ENCODE measurements at places on chromosomes 11 and 22. TPM values are rescaled to one million over a fixed set of nuclear protein-coding genes. Genes with fewer than 3 reads are reported as not detected.
A peak's percentile ranks its signal among the peaks of the same experiment; 100 is the strongest.

DNA sequence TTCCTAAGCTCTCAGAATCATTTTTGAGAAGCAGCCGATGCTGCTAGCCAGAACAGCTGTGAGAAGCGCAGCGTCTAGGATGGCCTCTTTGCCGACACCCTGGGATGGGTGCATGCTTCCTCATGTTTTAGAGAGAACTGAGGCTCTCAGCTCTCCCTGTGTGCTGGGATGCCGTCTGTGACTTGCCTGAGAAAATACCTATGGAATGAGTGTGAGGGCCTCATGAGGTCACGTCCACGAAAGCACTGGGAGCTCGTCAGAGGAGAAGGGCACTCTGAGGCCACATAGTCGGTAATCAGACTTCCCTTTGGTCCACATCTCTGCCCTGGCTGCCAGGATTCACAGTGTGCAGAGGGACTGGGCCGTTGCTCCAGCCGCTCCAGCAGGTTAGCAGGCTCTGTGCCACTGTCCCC is 54.7 kb downstream of the MICAL3 start:
- DNase-seq = peak; percentile 81

ELMOD1 gene
- total RNA-seq = 0.10 TPM

GRCh38 chr11:9874466-9874865 is 210.6 kb downstream of the SWAP70 start:
- DNase-seq = no peak

GRCh38 chr11:89321401-89321800 is 143.7 kb downstream of the TYR start:
- peak; percentile 15 for DNase-seq

- DNase-seq = peak; percentile 4
These were observed 13.7 kb downstream of the NFRKB start for GRCh38 chr11:129881570-129882170.

DNA sequence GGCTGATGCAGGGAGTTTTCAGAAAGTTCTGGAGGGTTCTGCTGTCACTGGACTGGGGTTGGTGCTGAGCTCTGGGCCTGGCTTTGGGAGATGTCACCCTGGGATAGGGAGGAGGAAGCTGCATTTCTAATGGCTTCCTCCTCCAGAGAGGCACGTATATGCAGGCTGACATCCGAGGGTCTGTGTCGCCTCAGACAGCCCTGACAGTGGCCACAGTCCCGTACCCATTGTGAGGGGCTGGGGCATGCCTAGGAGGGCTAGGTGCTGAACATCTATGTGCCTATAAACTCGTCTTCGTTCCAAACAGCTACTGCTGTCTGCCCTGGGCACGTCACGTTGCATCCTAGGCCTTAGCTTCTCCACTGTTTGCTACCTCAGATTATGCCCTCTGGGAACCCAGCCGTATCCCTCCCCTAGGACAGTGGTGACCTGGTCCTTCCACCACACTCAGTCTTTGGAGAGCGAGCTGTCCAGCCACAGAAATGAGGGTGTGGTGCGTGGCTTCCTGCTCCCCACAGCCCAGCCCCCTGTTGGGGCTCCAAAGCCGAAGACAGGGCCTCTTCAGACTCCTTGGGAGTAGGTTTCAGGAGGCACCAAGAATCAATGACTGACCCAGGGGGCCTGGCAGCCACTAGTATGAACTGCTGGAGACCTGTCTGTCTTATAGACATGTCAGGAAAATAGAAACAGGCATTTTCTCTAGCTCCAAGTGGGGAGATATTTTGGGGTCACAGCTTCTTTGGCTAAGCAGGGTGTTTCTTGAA is 26.4 kb downstream of the ADAMTS15 start:
- no peak for DNase-seq

PACSIN3 gene
- 29.8 TPM for total RNA-seq

DNA sequence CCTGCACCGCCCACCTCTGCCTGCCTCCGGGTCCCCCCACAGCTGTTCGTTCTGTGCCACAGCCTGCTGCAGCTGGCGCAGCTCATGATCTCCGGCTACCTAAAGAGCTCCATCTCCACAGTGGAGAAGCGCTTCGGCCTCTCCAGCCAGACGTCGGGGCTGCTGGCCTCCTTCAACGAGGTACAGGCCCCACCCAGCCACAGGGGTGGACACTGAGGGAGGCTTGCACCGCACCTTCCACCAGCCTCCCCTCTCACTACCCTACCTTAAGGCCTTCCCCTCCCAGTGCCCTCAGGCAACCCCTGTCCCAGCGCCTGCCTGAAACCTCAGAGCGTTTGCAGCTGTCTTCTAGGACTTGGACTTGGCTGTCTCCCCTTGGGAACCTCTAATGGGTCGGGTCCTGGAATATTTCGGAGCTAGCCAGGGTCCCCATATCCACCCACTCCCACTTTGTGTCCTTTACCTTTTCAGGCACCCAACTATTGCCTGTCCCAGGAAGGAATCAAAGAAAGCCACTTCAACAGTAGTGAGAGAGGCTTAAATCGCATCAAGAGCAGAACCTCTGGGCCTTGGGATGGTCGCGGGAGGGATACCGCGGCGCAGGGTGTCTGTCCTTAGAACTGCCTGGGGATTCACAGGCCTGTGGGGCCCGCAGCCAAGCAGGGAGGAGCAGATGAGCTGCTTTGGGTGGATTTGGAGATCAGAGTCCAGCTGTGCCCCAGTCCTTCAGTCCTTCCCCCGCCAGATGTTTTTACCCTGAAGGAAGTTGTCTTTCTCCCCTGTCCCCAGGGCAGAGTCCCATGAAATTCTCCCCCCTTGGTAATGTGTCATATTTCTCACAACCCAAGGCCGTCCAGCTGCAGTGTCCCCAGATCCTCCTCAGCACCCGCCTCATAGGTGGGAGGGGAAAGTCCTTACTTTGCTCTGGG is 13.3 kb downstream of the SLCO2B1 start:
- DNase-seq = no peak

OR10A2 gene
- not detected for total RNA-seq

DNA sequence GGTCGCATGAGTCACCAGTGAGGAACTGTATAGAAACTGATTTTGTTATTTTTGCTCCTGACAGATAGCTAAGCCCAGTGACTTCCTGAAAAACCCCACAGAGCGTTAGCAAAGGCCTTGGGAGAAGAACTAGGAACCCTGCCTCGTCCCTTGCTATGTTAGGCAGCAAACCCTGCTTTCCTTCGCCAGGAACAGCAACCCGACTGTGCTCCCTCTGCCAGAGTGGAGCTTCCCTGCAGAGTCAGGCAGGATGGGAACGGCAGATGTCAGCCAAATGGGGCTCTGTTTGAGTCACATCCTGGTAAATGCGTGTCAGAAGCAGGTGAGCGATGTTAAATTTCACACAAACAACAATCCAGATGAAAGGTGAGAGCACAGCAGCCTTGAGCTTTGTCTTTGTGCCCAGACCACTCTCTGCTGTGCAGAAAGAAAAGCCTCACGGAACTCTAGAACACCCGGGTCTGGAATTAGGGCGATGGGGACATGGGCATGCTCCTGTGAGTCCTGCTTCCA is 186.6 kb downstream of the ADAMTS15 start:
- peak; percentile 65 for DNase-seq

- DNase-seq = no peak
These were observed 117.5 kb downstream of the FEZ1 start for GRCh38 chr11:125378571-125378970.

- DNase-seq = no peak
These were observed 4.9 kb downstream of the PNPLA3 start for GRCh38 chr22:43928468-43928867.

RCOR2 gene
- 0.35 TPM for total RNA-seq

DNA sequence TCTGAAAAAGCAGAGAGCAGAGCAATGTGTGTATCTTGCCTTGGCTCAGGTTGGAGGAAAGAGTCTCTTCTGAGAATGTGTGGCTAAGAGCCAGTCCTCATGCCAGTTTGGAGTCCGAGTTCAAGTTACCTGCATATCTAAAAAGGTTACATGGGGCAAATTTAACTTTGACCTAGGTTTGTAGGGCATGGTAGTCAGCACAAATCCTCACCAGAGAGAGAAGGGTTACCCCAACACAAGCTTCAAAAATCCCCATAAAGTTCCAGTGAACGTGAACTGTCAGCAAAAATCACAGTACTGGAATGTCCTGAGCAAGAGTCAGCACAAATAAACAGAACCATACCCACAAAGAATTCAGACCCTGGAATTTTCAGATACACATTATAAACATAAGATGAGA is 13.8 kb downstream of the SDHD start:
- no peak for DNase-seq

- peak; percentile 88 for DNase-seq
These were observed 61.0 kb downstream of the TNRC6B start for GRCh38 chr22:40238425-40239344.

DNA sequence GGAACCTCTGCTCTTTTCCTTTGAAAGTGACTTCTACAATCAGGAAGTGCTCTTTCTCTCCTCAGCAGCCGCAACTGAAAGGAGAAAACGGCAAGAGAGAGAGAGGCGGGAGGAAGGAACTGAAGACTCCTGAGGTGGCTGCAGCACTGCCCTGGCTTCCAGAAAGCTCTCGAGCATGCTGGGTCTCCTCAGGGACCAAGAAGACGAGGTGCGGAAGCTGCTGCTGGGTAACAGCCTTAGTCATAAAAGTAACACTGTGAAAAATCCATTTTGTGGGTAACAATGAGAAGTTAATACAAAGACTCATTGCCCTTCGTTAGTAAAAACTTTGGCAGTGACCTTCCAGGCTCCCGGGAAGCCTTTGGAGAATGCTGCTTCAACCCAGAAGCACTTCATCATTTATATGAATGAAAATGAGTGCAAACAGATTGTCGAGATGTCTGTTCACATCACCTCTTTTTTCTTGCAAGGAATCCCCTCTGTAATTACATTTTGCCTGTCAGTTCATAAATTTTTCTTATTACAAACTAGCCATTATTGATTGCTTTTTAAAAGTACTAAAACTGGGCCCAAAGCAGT is 473.4 kb downstream of the SOX6 start:
- no peak for DNase-seq

- no peak for DNase-seq
These were observed 88.8 kb upstream of the API5 start for GRCh38 chr11:43223026-43223425.

Measured in renal cortical epithelial cell (primary cell).